ENCODE measurements at places on chromosomes 7 and 10.
A peak's percentile ranks its signal among the peaks of the same experiment; 100 is the strongest.

GRCh38 chr7:18013936-18014335, 13.7 kb downstream of the PRPS1L1 start:
- DNase-seq: no peak

GRCh38 chr10:77029777-77030717, 607.6 kb downstream of the KCNMA1 start:
- no peak for DNase-seq

GRCh38 chr7:141409801-141410329, 141.3 kb upstream of the AGK start:
- no peak for DNase-seq

- no peak for DNase-seq
These were observed 137.9 kb upstream of the CCDC6 start for GRCh38 chr10:60044242-60044641.

GRCh38 chr7:41006306-41006995, 696.4 kb downstream of the INHBA start:
- no peak for DNase-seq

DNA sequence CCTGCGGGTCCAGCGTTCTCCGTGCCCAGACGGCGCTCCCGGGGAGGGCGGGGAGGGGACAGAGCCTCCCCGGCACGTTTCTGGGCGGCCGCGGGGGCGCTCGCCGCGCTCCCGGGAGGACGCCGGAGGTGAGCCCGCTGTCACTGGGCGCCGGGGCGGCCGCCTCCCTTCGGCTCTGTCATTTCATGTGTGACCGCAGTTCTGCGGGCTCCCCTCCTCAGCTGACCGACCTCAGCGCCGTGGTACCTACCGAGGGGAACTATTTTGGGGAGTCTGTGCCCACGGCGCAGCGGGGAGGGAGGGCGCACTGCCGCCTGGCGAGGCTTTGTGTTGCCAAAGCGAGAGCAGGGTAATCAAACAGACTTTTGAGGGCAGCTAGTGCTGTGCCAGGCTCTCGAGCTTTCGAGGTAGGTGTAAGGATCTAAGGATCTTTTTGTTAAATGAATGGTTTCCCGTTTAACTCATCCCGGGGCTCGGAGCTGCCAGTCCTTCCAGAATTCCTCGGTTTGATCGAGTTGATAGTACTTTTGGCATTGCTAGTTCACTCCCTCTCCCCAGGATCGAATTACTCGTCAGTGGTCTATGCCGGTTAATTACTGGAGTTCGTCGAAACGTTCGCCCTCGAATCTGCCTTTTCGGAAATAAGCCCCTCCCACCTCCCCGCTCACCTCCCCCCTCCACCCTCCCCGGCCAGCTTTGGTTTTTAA, 1.9 kb downstream of the ARID5B start:
- peak; percentile 56 for DNase-seq

- DNase-seq: peak; percentile 27
These were observed 25.1 kb upstream of the DDIT4 start for GRCh38 chr10:72248468-72249151.

GRCh38 chr10:97117372-97117771, 68.4 kb downstream of the SLIT1 start:
- no peak for DNase-seq

DNA sequence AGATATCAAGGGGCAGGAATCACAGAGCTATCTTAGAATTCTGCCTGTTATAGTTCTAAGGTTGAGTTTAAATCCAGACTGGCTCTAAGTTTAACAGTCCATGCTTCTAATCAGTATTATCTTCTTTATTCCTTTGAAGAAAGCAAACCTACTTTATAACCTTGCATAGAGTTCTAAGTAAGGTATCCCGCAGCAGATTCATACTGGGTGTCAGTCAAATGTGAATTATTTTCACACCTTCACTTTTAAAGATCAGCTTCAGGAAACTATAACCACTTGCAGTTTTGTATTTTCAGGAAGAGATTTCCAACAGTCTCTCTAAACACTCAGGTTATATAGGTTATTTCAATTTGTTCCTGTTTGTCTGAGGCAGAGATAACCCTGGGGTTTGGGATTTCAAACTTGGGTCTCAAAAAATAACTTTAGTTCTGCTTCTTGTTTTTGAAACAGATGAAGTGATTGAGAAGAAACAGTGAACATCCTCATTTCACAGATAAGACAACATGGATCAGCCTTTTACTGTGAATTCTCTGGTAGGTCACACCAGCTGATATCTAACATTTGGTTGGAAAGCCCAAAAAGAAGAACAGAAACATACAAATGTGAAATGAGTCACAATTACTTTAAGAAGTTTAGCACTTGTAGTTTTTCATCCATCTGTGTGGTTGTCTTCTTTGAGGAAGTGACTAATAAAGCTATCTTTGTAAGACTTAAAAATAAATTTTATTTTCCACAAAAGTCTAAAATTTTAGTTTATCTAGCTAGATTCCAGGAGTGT, 21.4 kb downstream of the STAMBPL1 start:
- no peak for DNase-seq

GRCh38 chr7:47366211-47366610, 215.7 kb downstream of the TNS3 start:
- no peak for DNase-seq

- DNase-seq: no peak
These were observed 91.2 kb upstream of the PAX2 start for GRCh38 chr10:100653957-100654781.

DNA sequence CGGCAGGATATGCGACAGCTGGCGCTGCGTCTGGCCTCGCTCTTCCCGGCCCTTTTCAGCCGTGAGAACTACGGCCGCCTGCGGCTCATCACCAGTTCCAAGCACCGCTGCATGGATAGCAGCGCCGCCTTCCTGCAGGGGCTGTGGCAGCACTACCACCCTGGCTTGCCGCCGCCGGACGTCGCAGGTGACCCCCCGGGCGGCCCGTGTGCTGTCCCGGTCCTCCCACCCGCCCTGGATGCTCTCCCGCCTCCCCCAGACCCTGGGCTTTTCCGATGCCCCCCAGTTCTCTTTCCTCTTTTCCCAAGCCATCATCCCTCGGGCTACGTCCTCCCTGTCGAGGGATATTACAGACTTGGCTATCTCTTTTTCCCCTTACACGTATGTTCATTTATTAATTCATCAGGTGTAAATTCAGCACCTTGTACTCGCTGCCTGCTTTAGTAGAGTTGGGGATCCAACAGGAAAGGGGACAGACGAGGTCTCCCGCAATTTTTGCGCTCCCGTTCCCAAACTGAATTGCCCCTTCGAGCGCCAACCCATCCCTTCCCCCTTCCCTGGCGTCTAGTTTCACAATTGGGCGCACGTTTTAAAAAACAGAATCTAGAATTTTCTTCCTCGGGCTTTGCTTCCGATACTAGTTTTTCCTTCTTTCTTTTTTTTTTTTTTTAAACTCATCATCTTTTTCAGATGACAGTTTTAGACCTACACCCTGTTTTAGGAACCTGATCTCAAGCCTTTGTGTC, 846 bp downstream of the MINPP1 start:
- no peak for DNase-seq

DNA sequence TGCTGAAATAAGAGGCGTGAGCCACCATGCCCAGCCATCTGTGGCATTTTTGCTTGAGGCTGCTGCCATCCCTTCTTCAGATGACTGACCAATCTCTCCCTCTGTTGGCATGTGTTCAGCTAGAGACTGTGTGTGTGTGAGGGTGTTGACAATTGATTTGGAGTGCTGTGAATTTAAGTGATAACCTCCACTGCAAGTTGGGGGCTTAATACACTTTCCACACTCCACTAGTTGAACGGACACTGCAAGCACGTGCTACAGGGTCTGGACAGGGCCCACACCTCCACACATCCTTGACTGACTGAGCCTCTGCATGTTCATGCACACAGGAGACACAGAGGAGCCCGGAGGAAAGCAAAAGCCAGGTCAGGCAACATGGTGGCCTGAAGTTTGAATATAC, 51.3 kb downstream of the BRAF start:
- DNase-seq: no peak

DNA sequence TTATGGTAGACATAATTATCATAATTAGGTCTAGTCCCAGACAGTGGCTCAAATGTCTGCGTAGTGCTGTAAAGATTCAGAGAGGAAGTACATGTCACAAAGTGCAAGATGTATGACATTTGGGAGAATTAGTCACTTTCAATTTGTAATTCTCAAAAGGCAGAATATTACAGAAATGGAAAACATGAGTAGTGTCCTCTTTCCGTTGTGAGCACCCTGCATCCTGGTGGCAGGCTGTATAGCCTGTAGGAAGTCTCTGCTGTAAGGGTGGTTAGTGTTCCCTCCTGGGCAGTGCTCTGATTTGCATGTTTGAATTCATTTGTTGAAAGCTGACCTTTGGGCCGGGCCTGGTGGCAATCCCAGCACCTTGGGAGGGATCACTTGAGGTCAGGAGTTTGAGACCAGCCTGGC, 17.0 kb downstream of the CDK14 start:
- no peak for DNase-seq

DNA sequence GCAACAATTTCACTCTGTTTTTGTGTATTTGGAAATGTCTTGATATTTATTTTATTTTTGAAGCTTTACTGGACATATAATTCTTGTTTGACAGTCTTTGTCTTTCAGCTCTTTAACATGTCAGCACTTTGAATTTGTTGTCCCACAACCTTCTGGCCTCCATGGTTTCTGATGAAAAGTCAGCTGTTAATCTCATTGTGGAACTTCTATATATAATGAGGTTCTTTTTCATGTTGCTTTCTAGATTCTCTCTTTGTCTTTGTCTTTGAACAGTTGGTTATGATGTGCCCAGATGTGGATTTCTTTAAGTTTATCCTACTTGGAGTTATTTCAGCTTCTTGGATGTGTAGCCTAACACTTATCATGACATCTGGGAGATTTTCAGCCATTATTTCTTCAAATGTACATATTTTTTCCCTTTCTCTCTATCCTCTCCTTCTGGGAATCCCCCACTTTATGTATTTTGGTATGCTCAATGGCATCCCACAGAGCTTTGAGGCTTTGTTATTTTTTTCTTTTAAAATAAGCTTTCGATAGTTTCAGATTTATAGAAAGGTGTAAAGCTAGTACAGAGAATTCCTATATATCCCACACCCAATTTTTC, 9.5 kb upstream of the LMTK2 start:
- DNase-seq: no peak

DNA sequence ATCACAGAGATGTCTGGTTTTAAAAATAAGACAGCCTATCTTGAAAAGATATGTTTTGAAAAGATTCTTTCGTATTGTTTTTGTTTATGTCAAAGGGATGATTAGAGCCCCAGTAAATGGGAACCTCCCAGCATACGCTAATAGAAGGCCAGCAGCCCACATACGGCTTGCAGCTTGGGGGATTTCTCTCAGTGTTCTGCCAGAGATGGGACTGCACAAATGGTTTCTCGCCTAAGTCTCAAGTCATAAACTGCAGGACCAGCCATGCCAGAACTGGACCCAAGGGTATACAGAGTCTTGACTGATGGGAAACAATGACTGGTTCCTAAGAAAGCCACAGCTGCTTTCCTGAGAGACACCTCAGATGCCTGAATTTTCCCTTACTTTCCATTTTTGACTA, 306.9 kb upstream of the DGKB start:
- no peak for DNase-seq

GRCh38 chr10:69051303-69051702, 36.6 kb upstream of the SRGN start:
- no peak for DNase-seq

DNA sequence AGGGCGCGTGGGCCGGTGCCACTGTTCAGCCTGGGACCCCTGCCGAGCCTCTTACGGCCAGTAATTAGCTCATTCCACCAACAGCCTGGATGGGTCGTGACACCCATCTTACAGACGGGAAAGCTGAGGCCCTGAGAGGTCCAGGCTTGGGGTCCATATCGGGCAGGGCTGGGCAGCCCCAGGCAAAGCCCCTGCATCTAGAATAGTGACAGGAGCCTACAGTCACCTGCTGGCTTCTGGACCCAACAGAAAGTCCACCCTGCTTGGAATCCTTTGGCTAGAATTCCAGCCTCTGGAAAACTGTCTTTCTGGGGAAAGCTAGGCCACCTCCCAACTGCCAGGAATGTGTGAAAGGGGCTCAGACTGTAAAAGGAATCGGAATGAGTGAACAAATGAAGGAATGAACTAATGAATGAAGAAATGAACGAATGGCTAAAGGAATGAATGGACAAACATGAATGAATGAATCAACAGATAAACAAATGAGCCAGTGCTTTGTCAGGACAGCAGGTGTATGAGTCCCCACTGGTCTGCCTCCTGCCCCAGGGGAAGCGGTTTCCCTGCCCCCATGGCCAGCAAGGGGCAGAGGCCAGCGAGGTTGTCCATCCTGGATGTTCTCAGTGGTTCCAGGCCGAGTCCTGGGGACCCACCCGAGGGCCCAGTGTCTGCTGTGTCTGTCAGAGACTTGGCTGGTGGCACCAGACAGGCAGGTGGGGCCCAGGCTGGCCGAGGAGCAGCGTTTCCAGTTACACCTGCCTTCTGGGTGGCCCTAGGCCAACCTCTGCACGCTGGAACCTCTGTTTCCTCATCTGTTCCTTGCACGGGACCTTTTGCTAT, 24.1 kb upstream of the PDGFA start:
- no peak for DNase-seq

GRCh38 chr10:11403116-11403515, 208.3 kb downstream of the USP6NL start:
- peak; percentile 21 for DNase-seq

DNA sequence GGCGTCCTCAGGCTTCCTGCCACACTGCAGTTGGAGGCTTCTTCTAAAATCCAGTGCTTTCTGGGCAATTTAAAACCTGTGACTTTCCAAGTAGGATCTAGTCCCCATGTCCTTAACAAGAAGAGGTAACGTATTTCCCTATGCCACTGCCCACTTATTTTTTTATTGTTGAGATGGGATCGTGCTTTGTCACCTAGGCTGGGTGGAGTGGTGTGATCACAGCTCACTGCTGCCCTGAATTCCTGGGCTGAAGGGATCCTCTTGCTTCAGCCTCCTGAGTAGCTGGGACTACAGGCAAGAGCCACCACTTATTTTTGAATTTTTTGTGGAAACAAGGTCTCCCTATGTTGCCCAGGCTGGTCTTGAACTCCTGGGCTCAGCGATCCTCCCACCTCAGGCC, 63.4 kb downstream of the DAGLB start:
- DNase-seq: no peak

DNA sequence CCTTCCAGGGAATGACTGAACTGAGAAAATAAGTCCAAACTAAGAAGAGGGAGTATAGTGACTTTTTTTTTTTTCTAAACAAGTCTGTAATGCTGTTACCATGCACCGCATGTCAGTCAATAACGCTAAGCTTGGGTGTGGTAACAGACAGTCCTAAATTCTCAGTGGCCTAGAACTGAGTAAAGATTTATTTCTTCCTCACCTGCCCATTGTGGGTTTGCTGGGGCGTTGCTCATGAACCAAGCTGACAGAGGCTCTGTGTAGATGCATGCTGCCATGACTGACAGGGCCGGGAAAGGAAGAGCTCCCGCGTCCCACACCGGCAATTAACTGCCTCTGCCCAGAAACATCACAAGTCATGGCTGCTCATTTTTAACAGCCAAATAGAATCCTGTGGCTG, 25.5 kb upstream of the PRKG1 start:
- DNase-seq: no peak

- no peak for DNase-seq
These were observed 166.8 kb downstream of the IQUB start for GRCh38 chr7:123367484-123368122.

- no peak for DNase-seq
These were observed 312.1 kb downstream of the LHFPL3 start for GRCh38 chr7:104640506-104640905.

GRCh38 chr10:72309290-72310240, 35.8 kb downstream of the DDIT4 start:
- DNase-seq: no peak

- no peak for DNase-seq
These were observed 228.3 kb upstream of the NPVF start for GRCh38 chr7:25456467-25457171.

- DNase-seq: no peak
These were observed 28.7 kb upstream of the NAMPT start for GRCh38 chr7:106313456-106313901.
